ENCODE measurements at places on chromosomes 5 and 9. TPM values are rescaled to one million over a fixed set of nuclear protein-coding genes. Genes with fewer than 3 reads are reported as not detected.

GRCh38 chr9:33443464-33444154, 3.8 kb downstream of the AQP3 start:
- DNase-seq: no peak

ARAP3 gene
- 8.6 TPM for total RNA-seq

- no peak for DNase-seq
Observed at GRCh38 chr9:129335464-129336129, 157.5 kb upstream of the IER5L start.

GRCh38 chr5:20231040-20231439, 243.0 kb upstream of the CDH18 start:
- DNase-seq: no peak

DNA sequence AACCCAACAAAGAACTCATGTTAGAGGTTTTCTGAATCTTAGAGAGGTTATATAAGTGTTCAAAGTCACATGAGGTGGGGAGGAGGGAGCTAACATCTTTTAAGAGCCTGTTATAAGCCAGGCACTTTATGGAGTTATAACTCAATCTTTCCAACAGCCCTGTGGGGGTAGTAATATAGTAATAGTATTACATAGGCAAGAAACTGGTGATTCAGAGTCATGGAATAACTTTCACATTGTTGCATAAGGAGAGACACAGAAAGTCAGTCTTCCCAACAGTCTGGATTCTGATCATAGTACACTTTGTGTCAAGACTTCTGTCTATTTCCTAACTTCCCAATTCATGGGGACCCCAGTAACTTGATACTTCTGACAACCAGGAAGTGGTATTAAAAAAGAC, 89.2 kb downstream of the ACER2 start:
- DNase-seq: no peak

DNA sequence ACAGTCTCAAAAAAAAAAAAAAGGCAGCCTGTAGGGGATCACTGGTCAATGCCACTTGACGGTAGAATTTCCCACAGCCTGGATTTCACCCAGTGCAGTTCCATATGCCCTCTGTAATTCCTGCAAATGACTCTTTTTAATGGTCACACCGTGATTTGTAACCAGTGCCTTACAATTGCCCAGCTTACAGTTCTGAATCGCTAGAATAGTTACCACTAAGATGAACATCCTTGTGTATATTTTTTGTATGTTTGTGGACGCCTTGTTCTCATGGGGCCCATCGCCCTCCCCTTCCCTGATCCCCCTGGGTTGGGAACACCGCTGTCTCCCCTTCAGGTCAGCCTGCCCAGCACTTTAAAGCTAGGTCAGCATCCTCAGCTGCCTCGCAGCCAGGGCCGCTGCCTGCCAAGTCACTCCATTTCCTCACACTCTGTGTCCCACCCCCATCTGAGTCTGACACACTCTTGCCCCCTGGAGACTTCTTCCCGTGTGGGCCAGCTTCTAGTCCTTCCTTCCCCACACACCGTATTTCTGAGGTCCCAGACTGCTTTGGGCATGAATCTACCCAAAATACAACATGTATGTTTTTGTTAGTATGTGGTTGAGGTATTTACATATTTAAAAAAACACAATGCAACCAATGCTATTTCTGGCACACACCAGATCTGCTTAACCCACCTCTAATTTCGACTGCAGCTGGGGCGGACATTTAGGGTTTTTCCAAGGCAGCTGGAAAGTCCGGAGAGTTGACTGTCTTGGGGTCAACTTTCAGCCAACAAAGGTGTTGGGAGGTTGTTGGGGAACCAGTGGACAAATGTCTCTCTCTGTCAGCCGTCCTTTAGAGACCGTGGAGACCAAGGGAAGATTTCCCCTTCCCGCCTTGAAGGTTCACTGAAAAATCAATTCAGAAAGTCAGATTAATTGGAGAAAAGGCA, 120.5 kb upstream of the NEK6 start:
- no peak for DNase-seq

DNA sequence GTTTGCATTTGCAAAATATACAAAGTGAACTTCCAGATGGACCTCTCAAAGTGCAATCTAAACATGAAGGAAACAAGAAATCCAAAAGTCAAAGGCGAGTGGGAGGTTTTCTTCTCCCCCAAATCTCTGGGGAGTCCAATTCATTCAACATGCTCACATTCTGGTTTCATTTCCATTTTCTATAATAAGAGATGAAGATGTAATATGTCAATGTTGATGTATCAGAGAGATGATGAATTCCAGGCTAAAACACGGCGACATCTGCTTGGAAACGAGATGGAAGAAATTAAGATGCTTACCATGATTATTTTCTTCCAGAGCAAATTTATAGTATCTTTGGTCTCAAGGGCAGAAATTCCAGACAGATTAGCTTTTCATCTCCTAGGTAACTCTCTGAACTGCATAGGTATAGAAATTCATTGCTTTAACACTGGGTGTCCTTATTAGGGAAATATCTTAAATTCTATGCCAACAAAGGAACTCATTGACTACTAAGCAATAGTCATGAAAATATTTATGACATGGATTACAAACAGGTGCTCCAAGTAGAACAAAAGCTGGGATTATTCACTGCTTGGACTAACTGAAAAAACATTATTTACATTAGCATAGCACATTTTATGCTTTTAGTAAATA, 287.9 kb downstream of the SEC61B start:
- DNase-seq: no peak

DNA sequence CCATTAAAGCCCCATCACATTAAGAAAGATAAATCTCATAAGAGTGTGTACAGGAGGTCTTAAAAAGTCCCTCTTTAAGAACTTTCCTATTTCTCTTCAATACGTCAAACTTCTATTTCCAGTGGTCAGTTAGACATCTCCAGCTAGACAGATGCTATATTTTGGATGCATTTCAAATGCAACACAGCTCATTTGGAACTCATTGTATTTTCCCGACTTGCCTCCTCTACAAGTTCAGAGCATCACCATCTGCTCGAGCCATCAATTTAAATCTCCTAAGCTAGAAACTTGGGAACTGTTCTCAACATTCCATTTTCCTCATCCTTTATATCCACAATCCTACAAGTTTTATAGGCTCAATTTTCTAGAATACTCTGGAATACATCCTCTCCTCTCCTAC, 3.2 kb upstream of the UHRF2 start:
- DNase-seq: no peak

TOR2A gene
- total RNA-seq: 27.5 TPM

DNA sequence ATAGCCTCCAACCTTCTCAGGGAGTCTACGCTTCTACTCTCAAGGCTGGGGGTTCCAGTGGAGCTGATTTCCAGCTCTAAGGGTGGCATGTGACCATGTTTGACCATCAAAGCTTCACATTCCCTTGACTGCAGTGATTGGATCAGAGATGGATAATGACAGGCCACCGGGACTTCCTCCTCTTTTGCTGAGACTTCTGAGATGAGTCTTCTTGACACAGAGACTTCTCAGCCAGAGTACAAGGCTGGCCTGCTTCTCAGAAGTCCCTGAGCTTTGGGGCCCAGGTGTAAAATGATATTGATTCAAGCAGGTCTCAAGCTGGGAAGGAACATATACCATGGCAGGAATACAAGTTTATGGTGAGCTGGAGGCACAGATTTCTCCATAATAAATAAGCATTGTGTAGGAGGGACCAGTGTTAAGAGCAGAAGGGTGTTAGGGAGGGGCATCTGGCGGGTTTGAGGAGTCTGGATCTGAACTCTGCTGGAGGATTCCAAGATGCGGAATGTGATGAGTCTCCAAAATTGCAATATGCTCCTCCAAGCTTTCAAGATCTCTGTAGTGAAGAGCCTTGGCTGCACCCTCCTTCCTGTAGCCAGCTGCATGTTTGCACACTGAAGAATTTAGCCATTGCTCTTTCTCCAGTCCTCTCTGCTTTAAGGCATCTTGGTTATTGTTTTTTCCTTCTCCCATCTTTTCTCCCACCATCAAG, 41.7 kb upstream of the HSD17B4 start:
- DNase-seq: no peak

- DNase-seq: no peak
Observed at GRCh38 chr9:7287065-7287464, 512.5 kb downstream of the DMAC1 start.

ATG12 gene
- 67.3 TPM for total RNA-seq

PDZD2 gene
- total RNA-seq: 23.3 TPM

VCP gene
- 297 TPM for total RNA-seq

WDR38 gene
- not detected for total RNA-seq

GRCh38 chr5:154829589-154830218, 20.7 kb downstream of the FAXDC2 start:
- no peak for DNase-seq

- DNase-seq: no peak
Observed at GRCh38 chr5:88882276-88883038, 527 bp downstream of the MEF2C start.

DNA sequence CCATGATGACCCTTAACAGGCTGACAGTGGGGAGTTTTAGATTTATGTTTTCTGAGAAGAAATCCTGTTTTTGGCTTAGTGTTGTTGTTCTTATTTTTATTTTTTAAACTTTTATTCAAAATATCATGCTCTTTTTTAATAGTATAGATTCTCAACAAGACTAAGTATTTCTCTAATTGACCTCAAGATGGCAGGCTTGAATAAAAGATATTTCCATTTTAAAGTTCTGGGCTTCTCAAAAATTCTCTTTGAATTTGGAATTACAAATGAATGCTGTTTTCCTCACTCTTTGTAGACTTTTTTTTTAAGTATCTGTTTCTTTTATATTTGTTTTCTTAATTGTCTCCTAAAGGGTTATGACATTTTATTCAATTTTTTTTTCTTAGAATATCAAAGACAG, 50.0 kb upstream of the SH3GL2 start:
- DNase-seq: no peak

GRCh38 chr5:159415301-159415937, 85.1 kb upstream of the IL12B start:
- DNase-seq: no peak

DNA sequence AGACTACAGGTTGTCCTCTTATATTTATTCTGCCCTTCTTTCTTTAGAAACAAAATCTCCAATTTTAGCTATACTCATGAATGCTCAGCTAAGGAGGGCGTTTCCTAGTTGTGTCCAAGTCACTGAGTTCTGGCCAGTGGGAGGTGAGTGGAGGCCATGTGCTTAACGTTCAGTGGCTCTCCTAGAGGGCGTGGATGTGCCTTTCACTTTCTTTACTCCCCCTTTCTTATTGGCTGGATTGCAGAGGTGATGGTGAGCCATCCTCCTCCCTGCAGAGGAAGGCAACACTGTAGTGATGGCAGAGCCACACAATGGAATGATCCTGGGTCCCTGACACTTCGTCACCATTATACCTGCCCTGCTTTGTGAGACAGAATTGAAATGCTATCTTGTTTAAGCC, 54.6 kb downstream of the ALG2 start:
- DNase-seq: no peak

DNA sequence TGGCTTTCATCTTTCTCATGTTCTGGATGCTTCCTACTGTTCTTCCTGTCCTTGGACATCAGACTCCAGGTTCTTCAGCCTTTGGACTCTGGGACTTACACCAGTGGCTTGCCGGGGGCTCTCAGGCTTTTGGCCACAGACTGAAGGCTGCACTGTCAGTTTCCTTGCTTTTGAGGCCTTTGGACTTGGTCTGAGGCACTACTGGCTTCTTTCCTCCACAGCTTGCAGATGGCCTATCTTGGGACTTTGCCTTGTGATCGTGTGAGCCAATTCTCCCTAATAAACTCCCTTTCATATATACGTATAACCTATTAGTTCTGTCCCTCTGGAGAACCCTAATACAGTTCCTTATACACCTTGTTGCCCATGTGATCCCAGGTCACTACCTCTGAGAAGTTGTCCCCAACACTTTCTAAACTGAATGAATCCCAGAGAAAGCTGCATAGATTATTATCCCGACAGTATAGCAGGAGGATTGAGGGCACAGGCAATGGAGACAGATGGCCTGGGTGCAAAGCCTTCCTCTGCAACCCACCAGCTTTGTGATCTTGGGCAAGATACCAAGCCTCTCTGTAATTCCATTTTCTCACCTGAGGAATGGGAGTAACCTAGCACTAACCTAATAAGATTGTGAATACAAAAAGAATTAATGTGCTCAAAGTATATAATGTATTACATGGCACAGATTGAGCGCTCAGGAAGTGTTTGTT, 449.6 kb upstream of the BRINP1 start:
- no peak for DNase-seq

DNA sequence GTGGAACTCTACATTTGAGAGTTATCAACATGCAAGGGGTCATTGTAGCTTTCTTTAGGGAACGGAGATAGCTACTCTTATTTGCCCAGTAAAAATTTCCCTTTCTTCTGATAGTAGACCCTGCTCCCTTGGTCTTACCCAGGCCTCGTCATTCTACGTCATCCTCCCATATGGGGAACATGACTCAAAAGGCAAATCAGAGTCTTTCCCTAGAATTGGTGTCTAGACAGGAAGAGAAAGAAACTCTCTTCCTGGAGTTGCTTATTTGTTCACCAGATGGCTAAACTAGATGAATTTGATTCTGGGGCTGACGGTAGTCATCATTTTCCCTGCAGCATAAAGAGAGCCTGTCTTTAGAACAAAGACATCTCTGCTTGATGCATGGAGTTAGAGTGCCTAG, 12.2 kb upstream of the SLC38A9 start:
- no peak for DNase-seq

- no peak for DNase-seq
Observed at GRCh38 chr9:24516463-24516862, 29.2 kb downstream of the IZUMO3 start.

GRCh38 chr5:38023799-38024198, 184.0 kb upstream of the GDNF start:
- DNase-seq: no peak

- DNase-seq: no peak
Observed at GRCh38 chr9:1707291-1707690, 307.9 kb upstream of the SMARCA2 start.

- no peak for DNase-seq
Observed at GRCh38 chr9:15392363-15392762, 30.3 kb upstream of the SNAPC3 start.

GRCh38 chr5:174283211-174284005, 237.9 kb downstream of the NSG2 start:
- no peak for DNase-seq

DNA sequence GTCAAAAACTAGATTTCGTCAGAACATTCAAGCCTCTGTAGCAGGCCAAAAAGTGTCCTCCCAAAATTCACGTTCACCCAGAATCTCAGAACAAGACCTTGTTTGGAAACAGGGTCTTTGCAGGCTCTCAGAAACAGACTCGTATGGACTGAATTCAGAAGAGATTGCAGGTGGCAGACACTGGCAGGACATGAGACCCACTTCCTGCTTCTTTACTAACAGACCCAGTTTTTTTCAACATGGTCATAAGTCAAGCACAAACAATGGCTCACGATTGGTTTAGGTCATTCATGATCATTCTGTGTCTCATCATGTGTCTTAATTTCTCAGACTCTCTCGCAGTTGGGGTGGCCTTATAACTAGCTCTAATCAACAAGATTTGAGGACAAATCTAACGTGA, 5.4 kb upstream of the TENT4A start:
- DNase-seq: no peak

DNA sequence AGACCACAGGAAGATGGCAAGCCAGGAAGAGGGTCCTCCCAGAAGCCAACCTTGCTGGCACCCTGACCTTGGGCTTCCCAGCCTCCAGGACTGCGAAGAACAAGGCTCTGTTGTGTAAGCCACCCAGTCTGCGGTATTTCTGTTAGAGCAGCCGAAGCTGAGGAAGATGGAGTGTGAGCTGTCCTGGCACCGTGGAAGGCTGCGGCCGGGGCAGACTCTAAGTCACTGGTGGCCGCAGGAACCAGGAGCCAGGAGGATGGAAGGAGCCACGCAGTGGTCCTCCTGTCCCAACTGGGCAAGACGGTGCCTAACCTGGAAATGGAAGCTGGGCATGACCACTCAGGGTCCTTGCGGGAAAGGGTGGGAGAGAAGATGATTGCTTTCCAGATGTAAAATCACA, 89.1 kb downstream of the ZNF354C start:
- no peak for DNase-seq

LIFR gene
- 41.6 TPM for total RNA-seq

- no peak for DNase-seq
Observed at GRCh38 chr9:28051559-28052503, 478.6 kb upstream of the C9orf72 start.
